Mucosa of gallbladder (tissue), 1 donor: ENCODE measurements at places on chromosomes 6 and 20.
A peak's percentile ranks its signal among the peaks of the same experiment; 100 is the strongest.

DNA sequence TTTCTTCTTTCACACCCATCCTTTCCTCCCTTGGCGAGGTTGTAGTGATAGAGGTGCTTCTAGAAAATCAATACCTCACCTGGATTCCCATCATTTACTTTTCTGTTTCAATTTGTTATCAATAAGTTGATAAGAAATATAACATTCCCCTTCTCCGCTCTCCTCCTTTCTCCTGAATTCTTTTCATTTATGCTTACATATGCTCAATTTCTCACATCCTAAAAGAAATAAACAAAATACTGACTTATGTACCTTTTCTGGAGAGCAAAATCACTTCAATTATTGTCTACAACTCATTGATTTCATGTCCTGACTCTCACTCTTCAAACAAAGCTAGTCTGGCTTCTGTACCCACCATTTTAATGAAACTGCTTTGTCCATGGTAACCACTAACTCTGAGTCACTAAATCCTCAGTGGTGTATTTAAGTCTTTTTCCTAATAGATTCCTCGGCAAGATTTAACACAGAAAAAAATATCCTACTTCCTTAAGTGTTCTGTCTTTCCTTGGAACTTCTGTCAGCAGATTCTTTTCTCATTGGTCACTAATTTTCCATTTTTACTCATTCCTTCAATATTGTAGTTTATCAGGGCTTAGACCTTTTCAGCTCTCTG is 289.6 kb downstream of the RFPL4B start:
- no peak for DNase-seq

- no peak for DNase-seq
Observed at GRCh38 chr6:27758491-27758890, 153.7 kb downstream of the OR2B2 start.

DNA sequence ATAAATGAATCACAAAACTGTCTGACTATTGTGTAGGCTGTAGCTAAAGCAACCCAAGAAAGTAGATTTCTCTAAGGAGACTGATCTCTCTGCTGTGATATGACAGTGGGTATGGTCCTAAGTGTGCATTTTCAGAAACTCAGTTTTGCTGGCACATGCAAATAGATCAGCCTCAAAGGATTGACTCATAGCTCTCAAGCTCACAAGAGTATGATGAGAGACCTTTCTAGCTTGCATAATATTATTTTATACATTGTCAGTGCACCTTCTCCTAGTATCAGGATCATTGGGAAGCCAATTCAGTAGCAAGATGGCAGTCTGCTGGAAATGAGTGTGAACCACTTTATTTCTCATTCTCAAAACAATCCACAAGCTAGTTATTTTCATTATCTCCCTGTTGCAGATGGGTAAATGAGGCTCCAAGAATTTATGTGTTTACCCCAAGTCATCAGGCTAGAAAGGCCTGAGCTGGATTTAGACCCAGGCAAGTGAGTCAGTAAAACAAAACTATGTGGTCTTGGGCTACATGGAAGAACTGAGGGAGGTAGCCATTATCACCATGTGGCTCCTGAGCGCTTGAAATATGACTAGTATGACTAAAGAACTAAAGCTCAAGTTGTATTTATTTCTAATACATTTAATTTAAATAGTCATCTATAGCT is 27.9 kb upstream of the PLCB4 start:
- no peak for DNase-seq

DNA sequence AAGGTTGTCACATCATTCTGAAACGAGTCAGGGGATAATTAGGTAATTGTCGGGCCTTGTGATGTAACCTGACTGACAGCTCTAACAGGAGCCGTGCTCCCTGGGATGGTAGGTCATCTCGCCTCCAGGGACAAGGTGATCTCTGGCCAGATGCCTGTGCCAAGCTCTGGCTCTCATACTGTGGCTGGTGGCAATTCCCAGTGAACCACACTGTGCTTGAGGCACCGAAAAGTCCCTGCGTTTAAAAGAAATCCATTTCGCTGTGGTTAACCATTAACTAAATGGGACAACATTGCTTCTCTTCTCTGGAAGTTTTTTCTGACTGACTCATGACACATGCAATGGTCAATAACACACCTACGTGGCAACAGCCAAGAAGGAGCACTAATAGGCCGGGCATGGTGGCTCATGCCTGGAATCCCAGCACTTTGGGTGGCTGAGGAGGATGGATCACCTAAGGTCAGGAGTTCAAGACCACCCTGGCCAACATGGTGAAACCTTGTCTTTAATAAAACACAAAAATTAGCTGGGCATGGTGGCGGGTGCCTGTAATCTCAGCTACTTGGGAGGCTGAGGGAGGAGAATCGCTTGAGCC is 669.2 kb downstream of the PRKN start:
- DNase-seq: peak; percentile 85

GRCh38 chr6:85127168-85127498 is 322.8 kb upstream of the NT5E start:
- DNase-seq: no peak

DNA sequence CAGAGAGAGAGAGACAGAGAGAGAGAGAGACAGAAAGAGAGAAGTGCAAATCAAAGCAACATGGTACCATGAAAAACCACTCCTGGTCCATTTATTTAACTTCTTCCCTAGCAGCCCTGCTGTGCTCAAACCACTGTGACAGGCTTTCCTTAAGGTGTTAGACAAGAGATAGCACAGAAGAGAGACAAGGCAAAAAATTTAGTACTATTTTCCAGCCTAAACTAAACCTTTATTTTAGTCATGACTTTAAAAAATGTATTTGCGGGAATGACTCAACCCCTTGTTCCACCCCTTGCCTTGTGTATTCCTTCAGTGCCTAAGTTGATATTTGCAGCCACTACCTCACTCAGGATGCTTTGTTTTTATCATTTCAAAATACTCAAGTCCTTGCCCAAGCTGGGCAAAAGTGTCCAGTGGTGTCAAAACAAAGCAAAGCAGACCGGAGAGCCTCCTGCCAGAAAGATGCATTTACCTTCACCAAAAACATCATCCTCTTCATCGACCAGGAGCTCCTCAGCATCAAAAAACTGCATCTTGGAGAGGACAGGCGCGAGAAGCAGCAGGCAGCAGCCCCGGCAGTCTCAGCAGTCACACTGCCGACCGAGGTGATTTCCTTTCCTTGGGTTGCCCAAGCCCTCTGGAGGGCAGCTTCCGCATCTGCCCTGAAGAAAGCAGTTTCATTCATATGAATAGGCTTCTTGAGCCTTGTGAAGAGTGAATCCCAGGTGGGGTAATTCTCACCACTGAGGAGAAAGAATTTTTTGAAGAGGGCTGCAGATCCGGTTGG is at the start of gene RIPOR2:
Gene RIPOR2, minus strand, starts transcription at position 595 of the 787 bp plus-strand sequence. Its CDS starts 62 bp downstream, at position 533.
- DNase-seq: no peak

GRCh38 chr6:79335133-79335674 is 100.7 kb upstream of the HMGN3 start:
- DNase-seq: no peak

GRCh38 chr6:108417027-108417426 is 122.2 kb downstream of the AFG1L start:
- no peak for DNase-seq

DNA sequence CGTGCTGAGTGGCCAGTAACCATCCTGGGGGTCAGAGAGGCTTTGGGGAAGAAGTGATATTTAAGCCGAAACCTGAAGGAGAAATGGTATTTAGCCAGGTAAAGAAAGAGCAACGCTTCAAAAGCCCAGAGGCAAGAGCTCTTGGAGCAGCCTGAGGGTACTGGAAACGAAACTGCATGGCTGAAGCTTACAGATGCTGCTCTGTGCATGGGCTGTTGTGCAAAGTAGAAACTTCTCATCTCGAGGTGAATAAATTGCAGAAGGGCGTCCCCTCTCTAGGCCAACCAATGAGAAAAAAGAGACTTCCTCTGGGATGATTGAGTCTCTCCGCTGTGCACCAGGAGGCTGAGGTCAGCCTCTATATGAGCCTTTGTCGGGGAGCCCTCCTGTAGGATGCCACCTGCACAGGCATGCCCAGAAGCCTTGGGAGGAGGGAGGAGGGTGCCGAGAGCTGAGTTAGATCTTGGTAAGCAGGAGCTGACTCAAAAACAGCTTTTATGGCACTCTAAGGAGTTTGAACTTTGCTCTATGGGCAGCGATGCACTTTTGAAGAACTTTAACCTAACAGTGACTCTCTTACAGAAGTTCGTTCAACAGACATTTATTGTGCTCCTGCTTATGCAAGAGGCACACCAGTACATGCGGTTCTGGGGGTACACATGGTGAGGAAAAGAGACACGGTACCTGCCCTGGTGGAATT is 61.6 kb upstream of the EDN1 start:
- DNase-seq: no peak

GRCh38 chr6:128508588-128509296 is 11.7 kb downstream of the PTPRK start:
- peak; percentile 51 for DNase-seq

DNA sequence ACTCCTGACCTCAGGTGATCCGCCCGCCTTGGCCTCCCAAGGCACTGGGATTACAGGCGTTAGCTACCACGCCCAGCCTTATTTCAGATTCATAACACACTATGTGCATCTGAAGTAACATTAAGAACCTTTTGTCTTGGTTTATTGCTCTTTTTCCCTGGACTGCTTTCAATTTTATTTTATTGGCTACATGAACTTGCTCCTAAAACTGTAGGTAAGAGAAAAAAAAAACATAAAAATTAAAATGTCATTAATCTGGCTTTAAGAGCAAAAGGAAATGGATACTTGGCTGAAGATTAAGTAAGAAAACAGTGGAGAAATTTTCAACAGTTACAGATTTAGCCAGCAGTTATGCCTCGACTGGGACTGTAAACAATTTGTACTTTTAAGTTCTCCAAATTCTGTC is 62.5 kb downstream of the GJA1 start:
- no peak for DNase-seq

DNA sequence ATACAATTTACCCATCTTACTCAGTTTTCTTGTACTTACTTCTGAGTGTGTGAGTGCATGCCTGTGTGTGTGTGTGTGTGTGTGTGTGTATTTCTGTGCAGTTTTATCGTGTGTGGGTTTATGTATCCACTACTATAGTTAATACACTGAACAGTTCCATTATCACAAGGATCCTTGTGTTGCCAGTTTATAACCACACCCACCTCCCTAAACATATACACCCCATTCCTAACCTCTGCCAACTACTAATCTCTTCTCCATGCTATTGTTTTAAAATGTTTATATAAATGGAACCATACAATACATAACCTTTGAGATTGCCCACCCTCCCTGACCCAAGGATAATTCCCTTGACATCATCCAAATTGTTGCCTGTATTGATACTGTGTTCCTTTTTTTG is 18.7 kb downstream of the POFUT1 start:
- DNase-seq: no peak

- peak; percentile 11 for DNase-seq
Observed at GRCh38 chr6:101605874-101606273, 212.4 kb downstream of the GRIK2 start.

DNA sequence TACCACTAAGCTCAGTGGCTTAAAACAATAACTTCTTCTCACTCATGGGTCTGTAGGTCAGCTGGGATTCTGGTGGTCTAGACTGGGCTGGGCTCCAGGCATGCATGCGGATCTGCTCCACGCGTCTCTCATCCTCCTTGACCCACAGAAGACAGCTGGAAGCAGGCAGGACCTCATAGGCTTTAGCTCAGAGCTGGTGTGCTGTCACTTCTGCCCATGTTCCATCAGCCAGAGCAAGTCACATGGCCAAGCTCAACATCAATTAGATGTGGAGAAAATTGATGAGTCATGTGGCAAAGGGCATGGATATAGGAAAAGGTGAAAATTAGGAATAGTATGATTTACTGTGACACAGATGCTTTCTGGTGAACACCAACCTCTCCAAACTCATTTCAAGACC is 57.4 kb upstream of the PSMF1 start:
- no peak for DNase-seq

GRCh38 chr6:5718231-5718947 is 288.3 kb downstream of the NRN1 start:
- no peak for DNase-seq

- peak; percentile 19 for DNase-seq
Observed at GRCh38 chr6:44630125-44631028, 242.9 kb downstream of the CDC5L start.

DNA sequence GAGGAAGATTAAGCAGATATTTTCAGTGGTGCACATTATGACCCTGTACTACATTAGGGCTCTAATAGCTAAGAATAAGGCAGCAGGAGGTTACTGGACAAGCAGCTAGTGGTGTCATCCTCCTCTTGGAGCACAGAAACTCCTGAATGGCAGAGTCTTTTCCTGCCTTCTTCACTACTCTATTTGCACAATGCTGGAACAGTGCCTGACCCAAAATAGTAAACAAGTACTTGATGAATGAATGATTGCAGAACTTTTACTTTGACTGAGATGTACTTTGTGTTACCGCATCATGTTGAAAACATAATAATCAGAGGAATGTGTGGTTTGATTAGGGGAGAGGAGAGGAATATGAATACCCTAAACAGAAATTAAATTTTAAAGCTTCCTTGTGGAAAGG is 30.0 kb upstream of the UST start:
- DNase-seq: no peak

DNA sequence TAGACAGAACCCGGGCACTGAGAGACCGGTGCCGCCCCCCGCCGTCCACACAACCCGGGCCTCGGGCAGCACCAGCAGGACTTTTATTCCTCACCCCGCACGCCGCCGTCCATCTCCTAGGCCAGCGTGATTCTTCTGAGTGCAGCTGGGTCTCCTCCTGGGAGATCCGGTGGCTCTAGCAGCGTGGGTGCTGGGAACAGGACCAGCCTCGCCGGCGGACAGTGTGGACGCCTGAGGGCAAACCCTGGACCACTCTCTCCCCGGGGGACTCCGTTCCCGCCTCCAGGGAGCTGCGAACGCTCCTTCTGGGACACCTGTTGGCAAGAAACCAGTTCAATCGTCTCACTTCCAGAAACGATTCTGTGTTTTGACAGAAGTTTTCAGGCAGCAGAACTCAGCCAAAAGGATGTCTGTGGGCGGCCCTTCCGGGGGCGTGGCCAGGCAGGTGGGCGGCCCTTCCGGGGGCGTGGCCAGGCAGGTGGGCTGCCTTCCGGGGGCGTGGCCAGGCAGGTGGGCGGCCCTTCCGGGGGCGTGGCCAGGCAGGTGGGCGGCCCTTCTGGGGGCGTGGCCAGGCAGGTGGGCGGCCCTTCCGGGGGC is 130.7 kb downstream of the DLL1 start:
- DNase-seq: no peak

DNA sequence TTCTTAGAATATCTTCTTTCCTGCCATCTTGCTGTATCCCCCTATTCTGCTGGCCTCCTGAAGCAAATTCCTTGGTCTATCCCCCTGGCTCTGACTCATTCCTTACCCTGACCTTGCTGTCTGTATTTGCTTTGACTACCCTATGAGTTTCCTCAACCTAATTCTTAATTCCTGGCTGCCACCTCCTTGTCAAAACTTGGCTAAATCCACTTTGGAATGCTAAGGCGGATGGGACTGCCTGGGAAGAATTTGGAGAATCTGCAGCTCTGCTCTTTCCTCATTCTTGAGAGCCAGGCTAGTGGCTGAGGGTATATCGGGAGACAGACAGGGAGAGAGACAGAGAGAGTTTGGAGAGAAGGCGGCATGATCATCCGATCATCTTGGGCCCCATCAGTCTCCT is 24.4 kb downstream of the CAP2 start:
- DNase-seq: no peak

DNA sequence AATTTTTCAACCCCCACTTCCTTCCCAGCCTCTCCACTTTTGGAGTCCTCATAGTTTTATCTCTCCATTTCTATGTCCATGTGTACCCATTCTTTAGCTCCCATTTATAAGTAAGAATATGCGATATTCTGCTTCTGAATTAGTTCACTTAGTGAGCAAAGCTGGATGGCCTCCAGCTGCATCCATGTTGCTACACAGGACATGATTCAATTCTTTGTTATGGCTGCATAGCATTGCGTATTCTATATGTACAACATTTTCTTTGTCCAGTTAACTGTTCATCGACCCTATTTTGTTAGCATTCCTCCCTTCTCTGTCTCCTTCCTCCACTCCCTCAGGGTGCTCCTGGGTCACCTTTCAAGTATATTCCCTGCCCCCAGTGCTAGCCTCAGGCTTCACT is 210.0 kb upstream of the SSTR4 start:
- DNase-seq: no peak
